ENCODE measurements at places on chromosomes 12 and 14. TPM values are rescaled to one million over a fixed set of nuclear protein-coding genes. Genes with fewer than 3 reads are reported as not detected.

Gene TMEM132C
- not detected for total RNA-seq

Gene GALNT16
- 0.30 TPM for total RNA-seq

Gene VRTN
- total RNA-seq, result not detected

Gene HCAR3
- not detected for total RNA-seq

Gene OTX2
- total RNA-seq, result not detected

Gene KRT86
- 0.15 TPM for total RNA-seq

Gene TDRD9
- total RNA-seq, result 1.3 TPM
